ENCODE measurements at places on chromosomes 6 and 20.
A peak's percentile ranks its signal among the peaks of the same experiment; 100 is the strongest.

- DNase-seq = no peak
Measured at GRCh38 chr6:23445157-23445710, 680.8 kb upstream of the NRSN1 start.

GRCh38 chr6:155213611-155214372, 50.0 kb upstream of the CLDN20 start:
- DNase-seq = no peak

DNA sequence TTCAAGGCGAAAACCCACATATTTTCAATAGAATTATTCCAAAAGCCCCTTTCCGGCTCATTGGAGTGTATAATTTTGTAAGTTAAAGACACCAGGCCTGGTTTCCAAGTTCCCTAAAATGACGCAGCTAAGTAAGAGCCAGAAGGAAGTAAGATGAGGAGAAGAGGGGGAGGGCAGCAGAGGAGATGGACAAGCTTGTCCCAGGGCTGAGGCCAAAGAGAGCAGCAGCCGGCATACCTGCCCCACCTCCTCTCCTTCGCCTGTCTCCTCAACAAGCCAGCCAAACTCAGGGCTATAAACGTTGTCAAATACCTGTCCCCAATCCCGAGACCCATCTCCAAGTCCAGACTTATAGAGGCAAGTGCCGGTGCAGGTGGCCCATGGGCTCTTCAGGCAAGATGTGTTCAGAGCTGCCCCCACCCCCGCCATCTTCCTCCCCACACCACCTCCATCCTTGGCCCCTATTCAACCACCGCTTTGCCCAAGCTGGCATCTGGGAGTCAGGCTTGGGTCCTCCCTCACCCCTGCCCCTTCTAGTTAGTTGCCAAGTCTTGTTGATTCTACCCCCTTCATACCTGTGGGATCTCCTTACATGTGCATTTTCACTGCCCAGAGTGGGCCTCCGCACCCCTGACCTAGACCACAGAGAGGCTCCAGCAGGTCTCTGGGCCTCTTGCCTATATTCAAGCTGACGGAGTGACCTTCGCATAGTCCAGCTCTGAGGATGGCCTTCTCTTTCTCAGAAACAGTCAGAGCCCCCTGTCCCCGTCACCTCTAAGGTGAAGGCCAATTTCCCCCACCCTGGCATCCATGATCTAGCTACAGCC, 75.7 kb upstream of the SIRPA start:
- DNase-seq = no peak

DNA sequence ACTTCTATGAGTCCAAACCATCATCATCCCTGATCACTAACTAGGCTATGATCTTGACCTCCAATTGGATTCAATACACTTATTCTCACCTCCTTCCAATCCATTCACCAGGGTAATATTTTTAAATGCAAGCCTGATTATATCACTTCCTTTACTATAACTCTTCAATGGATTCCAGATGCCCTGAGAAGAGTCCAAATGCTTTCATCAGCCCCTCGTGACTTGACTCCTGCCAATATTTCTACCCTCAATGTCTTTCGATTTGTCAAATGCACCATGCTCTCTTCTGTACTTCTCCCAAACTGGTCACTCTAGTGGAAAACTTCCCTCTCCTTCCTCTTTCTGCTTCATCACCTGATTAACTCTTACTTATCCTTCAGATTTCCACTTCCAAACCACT, 70.8 kb downstream of the CD164 start:
- DNase-seq = no peak

- DNase-seq = no peak
Measured at GRCh38 chr20:50197463-50198179, 7.0 kb downstream of the CEBPB start.

DNA sequence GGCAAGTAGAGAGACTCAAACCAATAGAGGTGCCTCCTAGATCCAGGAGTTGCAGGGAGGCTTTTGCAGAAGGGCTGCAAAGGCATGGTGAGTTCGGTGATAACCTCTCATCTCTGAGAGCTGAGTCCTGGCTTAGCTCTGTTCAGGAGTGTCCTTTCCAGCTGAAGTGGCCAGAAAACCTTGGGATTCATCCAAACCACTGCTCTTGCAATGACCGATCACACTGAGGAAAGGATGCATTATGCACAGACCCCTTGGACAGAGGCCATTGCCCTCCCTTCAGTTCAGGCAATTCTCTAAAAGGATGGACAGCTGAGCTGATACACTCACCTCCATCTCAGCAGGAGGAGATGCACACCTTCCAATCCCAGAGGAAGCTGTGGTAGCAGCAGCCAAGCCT, 158.8 kb upstream of the ENPP5 start:
- DNase-seq = no peak

GRCh38 chr20:14657266-14658005, 320.0 kb upstream of the FLRT3 start:
- DNase-seq = no peak

GRCh38 chr6:146850981-146851380, 252.2 kb downstream of the ADGB start:
- DNase-seq = no peak

DNA sequence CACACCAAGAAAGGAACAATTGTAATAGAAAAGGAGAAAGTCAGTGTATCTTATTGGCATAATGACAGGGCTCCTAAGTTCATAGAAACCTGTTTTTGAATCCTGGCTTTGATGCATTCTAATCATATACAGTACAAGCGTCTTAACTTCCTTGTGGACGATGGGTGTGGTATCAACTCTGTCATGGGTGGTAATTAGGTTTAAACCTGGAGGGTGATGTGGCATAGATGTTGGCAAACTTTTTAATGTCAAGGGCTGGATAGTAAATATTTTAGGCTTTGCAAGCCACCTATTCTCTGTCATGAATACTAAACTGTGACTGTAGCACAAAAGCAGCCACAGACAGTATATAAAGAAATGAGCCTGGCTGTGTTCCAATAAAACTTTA, 138.7 kb upstream of the EDN1 start:
- DNase-seq = peak; percentile 73

DNA sequence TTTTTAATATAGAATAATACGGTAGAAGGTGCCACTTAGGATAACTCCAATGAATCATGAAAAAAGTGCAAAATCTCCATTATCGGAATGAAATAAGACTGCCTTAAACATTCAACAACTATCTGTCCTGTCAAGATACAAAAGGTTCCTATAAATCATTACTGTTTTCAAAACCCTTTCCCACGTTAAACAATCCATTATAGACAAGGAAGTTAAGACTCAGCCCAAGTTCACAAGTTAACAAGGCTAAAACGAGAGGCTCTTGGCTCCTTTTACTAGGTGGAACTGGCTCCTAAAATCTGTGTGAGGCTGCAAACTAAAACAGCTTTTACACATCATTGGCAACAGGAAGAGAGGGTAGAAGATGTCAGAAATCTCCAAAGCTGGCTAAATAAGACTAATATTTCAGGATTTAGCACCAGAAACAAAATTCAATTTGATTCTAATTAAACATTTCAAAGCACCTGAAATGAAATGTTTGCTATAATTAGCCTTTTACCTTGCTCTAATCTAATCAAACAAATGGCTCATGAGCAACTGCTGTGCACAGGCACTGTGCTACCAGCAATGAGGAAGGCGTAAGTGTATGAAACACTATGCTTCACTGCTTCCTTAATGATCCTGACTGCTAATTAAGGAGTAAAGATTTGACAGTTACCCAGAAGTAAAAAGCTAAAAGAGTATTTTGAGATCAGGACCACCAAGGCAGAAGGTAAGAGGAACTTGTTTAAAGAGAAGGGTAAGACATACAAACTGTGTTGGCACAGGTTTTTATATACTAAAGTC, 109.7 kb downstream of the DST start:
- DNase-seq = no peak

GRCh38 chr6:25277857-25278256, 1.3 kb upstream of the CARMIL1 start:
- peak; percentile 46 for DNase-seq

GRCh38 chr6:125054331-125054730, 92.1 kb downstream of the RNF217 start:
- no peak for DNase-seq

GRCh38 chr20:26163890-26164289, 467.2 kb upstream of the ZNF337 start:
- DNase-seq = peak; percentile 69

- no peak for DNase-seq
Measured at GRCh38 chr6:41654698-41655151, 16.5 kb downstream of the MDFI start.

GRCh38 chr20:58713801-58714339, 21.3 kb downstream of the NPEPL1 start:
- DNase-seq = no peak

- no peak for DNase-seq
Measured at GRCh38 chr6:3409699-3410384, 47.0 kb downstream of the SLC22A23 start.

GRCh38 chr20:60237981-60238380, 279.8 kb downstream of the CDH26 start:
- no peak for DNase-seq

DNA sequence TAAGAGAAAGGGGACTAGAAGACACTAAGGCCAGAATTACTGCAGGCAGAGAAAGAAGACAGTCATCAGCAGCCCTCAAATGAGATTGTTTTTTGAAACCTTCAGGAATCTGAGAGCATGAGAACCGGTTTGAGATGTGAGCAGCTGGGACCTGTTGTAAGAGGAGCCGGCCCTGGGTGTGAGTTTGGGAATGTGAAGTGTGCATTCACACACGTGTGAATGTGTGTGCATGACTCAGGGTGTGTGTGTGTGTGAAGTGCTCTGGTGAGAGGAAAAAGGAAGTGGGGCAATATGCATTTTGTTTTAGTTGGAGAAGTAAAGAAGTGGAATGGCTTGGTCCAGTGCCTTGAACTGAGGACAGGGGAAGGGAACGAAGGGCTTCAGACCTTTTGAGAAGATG, 4.3 kb downstream of the SCUBE3 start:
- no peak for DNase-seq

GRCh38 chr20:41029150-41029901, 704 bp downstream of the TOP1 start:
- DNase-seq = no peak

- DNase-seq = peak; percentile 26
Measured at GRCh38 chr6:28142446-28142845, 763 bp downstream of the ZKSCAN8 start.

DNA sequence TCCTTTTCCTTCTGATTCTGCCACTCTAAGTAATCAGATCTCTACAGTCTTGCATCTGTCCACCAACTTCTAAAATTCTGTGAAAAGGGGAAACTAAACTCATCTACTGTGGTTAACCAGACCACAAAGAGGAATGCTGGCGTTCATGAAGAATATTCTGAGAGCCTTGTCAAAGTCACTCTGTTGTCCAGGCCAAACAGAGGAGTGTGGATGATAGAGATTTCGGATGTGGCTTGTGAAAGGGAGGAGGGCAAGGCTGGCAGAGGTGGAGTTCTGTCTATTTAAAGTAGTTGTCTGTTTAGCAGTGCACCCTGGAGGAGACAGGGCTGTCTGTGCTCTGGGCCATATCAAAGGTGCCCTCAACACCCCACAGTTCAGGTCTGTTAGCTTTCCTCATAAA, 33.9 kb downstream of the CCN2 start:
- no peak for DNase-seq

DNA sequence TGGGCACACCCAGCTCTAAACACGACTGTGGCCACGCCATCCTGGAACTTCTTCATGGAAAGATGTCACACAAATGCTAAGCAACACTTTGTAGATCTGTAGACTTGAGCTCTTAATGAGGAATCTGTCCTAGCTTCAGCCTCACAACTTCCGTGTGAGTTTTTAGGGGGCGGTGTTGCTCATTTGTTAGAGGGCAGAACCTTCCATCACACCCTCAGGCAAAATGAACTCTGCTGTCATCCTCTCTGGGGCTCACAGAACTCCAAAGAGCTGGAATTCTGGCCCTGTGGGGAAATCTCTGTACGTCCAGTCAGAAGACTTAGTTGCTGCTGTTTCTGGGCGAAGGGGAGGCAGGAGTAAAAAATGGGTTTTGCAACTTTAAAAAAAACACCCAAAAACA, 49.8 kb downstream of the NRN1 start:
- DNase-seq = no peak

- DNase-seq = peak; percentile 58
Measured at GRCh38 chr6:169097381-169097959, 156.2 kb downstream of the THBS2 start.

DNA sequence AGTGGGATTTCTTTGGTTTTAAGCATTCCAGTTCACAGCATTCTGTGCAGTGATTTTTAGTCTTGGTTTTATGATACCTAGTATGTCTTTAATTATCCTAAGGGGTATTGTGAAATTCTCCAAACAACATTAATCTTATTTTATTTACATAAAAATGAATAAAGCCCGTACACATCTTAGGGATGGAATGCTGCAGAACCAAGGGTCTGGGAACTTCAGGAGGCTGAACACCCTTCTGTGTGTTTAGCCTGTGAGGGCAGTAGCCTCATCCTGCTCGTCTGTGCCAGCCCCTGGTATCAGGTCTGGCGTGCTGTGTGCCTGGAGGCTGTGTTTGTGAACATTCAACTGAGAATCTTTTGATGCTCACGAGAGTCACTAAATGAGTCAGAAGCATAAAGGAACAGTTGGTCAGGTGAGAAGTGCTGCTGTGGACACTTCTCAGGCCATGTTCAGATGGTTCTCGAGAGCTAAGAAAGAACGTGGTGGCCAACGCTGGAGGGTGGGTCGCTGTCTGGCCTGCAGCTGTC, 25.2 kb upstream of the C20orf204 start:
- DNase-seq = peak; percentile 11

GRCh38 chr6:36052097-36052496, 24.5 kb downstream of the MAPK14 start:
- DNase-seq = no peak

DNA sequence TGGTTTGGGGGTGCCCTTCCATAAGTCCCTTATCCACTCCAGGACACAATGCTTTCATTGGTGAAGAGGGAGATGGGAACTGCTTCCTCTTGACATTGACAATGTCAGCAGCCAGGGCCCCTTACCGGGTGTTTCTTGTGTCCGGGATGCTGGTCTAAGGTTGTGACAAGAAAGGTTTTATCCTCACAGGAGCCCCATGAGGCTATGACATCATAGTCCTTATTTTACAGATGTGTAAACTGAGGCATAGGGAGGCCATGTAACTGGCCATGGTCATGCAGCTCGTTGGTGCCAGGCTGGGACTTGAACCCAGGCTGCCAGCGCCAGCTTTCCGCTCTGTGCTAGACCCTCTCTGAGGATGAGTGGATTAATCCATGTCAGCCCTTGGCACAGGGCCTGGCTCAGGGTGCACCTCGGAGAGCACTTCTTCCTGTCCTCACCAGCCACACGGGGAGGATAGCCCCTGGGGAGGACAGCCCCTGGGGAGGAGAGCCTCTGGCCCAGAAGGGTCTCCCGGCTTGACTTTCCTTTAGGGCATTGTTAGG, 157.3 kb downstream of the SYCP2 start:
- DNase-seq = no peak

DNA sequence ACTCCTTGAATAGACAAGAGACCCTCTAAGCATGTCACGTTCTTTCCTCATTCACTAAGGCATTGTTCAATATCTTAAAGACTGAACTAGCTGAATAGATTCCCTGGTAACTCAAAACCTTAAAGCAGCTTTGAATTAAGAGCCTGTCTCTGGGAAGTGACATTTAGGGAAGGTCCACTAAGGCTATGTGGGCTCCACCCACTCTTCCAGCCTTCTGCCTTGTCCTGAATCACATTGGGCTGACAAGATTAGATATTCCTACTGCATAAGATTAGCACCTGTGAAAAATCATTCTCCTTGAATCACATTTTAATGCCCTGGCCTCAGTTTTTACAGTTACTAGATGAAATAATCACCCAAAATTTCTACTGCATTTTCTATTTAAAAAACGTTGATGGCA, 36.3 kb downstream of the CLIC5 start:
- DNase-seq = no peak

- DNase-seq = no peak
Measured at GRCh38 chr6:47922391-47922790, 140.6 kb downstream of the OPN5 start.
